Neural crest cell (in vitro differentiated cells): ENCODE measurements at places on chromosomes 1 and 21. TPM values are rescaled to one million over a fixed set of nuclear protein-coding genes. Genes with fewer than 3 reads are reported as not detected.

DNA sequence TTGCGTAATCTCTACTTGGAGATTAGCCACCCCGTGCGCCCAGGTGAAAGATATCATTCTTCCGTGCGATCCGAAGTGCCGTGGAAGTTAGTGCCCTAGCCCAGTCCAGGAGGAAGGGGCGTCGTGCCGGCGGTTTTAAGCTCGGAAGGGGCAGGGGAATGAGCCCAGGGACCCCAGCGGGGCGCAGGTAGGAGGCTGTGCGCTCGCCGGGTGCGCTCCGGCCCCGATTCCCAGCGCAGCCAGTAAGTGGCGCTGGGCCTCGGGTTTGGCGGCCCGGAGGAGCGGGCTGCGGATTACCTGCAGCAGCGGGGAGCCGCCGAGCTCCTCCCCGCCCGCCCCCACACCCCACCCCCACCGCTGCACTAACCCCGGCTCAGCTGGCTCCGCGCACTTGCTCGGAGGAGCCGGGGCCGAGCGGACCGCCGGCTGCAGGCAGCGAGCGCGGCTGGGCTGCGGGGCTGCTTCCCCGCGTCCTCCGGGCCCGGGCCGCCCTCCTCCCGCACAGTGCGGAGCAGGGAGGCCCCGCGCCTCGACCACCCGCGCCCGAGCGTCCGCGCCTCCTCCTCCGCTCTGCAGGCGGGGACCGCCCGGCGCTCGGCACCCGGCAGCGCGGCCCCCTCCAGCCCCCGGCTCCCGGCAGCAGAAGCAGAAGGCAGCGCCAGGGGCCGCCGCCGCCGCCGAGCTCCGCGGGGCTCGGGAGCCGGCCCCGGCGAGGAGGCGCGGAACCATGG lies at the start of gene RYR2:
Gene RYR2 (plus strand): TSS at position 390 of the 731 bp plus-strand sequence. CDS start 338 bp downstream, at position 728.
- DNase-seq, result peak; percentile 31

Gene TNFAIP8L2
- not detected in 2 replicates for total RNA-seq

DNA sequence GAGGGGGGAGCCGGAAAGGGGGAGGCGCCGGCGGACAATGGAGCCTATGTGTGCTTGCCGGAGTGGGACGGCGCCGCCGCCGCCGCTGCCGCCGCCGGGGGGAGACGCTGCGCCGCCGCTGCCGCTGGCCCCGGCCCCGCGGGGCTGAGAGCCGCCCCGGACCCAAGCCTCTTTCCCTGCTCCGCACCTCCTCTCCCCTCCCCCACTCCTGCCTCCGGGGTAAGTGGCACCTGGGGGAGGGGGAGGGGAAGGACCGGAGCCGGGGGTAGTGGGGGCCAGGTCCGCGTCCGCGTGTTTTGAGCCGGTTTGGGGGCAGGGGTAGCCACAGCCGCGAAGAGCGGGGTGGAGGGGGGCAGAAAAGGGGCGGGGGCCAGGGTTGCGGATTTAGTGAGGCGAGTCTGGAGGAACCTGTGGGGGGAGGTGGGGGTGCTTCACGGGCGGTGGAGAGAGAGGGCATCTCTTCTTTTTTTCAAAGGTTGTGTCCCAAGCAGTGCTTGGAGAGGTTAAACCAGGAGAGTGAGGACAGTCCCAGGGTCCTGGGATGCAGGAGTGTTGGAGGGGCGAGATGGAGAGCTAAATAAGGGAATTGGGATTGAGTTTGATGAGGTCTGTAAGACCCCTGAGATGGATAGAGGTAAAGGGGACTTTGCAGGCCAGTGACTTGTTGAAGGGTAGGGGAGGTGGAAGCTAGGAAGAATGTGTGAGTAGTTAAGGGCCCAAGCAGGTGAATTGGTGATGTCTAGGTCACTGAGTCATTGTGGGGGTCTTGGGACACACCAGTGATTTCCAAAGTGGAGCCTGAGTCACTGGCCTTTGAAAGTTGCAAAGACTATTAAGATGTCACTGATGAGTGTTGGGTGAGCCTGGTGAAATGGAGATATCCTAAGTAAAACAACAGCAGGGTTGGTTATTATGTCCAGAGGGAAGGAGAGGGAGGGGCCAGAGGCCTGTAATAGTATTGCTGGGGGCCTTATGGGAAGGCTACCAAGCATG lies 59.1 kb downstream of the BCL9 start:
- no peak for DNase-seq

GRCh38 chr1:201533836-201534235 lies 5.1 kb upstream of the NAV1 start:
- no peak for DNase-seq

DNA sequence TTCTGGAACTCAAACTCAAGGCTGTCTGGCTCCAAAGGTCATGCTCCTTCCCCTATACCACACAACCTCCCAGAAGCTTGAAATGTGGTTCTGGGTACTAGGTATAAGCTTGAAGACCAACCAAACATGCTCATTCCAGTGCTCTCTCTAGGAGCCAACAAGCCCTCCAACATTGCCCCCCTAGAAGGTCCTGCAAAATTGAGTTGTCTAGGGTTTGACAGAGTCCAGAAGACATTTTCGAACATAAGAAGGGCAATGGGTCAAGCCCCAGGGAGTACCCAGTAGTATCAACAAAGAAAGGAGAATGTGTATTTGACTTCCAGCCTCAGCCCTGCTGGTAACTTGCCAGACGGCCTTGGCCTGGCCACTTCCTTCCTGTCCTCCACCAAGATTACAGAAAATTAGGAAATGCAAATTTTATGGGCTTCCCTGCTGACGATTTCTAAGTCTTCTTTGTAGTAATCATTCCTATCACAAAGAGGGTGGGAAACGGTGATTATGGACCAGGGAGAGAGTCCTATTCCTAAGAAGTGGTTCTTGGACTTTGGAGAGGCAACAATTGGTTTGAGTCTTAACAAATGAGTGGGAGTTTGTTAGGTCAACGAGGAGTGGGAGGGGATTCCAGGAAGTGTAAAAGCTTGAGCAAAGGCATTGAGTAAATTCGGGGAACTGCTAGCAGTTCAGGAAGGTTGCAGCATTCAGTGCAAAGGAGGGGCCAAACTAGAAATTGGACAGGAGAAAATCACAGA lies 18.7 kb upstream of the SLAMF1 start:
- no peak for DNase-seq

GRCh38 chr1:22123071-22123390 lies 19.9 kb downstream of the WNT4 start:
- DNase-seq, result no peak

- no peak for DNase-seq
These were observed 36.6 kb downstream of the ITPKB start for GRCh38 chr1:226702318-226702956.

GRCh38 chr1:61244114-61244513 lies 161.8 kb downstream of the NFIA start:
- DNase-seq, result no peak

Gene FAM167B
- 0.66 and 1.5 TPM in 2 replicates for total RNA-seq

DNA sequence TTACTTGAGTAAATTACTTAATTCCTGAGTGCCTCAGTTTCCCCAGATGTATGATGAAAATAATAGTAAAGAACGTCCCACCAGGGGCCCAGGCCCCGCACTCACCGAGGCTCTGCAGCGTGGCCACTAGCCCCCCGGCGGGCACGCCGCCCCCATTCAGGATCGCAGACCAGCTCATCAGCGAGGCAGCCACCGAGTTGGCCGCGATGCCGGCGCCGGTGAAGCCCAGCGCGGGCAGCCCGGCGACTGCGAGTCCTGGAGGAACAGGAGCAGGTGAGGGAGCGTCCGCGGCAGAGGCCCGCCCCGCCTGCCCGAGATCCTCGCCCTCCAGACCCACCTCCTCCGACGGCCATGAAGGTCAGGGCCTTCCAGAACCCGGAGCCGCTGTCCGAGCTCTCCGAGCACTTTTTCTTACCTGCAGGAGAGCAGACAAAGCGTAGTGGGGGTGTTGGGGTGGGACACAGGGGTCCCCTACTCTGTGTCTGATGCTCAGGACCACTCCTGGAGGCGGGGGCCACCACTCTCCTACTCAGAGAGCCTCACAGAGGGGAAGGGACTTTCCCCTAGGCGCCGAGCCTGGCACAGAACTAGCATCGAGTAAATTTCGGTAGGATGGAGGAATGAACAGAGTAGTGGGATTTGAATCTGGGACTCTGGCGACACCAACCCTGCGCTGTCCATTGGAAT lies 3.7 kb downstream of the IFI6 start:
- no peak for DNase-seq

Gene HRNR
- total RNA-seq, result not detected in 2 replicates

DNA sequence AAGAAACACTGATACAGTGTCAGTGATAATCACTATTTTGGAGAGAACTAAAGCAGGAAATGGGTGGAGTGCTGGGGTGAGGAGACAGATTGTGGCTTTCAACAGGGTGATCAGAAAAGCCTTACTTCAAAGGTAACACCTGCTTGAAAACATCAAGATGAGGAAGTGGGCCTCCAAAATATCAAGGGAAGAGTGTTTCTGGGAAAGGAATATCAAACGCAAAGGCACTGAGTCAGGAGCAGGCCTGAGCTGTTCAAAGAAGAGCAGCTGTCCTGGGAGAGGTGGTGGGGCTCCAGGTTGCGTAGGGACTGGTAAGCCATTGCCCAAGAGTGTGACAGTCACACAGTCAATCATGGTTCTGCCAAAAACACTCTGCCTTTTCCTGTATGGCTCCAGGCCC lies 47.1 kb upstream of the ATP1A1 start:
- DNase-seq, result no peak

Gene CFAP74
- total RNA-seq, result 0.12 and 0.32 TPM in 2 replicates

DNA sequence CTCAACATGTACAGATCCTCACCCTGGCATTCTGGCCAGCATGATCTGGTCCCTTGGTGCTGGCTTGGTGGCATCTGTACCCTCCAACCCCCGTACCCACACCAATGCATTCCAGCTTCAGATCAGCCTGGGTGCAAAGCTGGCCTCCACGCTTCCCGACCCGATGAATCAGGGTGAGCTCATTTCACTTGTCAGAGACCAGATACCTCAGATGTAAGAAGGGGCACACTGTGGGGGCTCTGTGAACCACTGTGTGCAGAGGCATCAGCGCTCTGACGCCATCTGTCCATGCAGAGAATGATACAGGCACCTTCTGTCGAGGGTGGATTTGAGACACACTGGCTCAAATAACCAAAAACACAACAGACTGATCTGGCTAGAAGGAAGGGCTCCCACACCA lies 76.6 kb downstream of the DMRTB1 start:
- DNase-seq, result no peak

Gene GUCA2B
- not detected in 2 replicates for total RNA-seq

Gene MAN1C1
- 19.8 and 22.6 TPM in 2 replicates for total RNA-seq

Gene KCNK2
- 4.8 and 5.0 TPM in 2 replicates for total RNA-seq

- DNase-seq, result no peak
These were observed 178.4 kb upstream of the CXADR start for GRCh38 chr21:17334484-17334883.

DNA sequence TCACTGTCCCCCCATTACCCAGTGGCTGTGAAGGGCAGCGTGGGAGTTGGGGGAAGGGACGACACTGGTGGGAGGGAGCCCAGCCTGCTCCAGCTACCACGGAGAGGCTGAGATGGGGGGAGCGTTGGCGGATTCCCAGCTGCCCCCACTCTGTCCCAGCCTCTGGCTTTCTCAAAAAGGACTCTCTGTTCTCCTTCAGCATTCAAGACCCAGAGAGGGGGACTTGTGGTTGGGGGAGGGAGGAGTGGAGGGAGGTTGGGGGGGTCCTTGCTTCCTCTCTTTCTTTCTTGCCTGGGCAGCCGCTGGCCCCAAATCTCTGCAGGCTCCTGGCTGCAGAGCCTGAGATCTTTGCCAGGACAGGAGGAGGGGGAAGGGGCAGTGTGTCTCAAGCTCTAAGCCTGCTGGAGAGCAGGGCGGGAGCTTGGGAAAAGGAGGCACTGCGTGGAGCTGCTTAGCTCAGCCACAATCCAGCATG lies 2.2 kb downstream of the ATP1A2 start:
- no peak for DNase-seq

DNA sequence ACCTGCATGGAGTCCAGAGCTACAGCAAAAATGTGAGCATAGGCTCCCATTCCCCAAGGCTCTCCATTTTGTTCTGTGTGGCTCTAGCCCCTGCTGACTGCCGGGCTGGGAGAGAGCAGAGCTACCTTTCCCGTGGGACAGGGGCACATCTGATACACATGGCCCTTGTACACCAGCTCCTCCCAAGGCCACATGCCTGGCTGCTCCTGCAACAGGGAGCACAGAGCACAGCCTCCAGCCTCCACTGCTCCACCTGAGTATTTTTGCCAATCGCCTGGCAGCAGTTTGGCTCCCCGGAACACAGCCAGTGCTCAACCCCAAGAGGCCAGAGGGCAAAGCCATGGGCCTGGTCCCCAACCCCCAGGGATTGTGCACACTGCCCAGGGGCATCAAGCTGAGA lies 146.5 kb downstream of the CHD1L start:
- no peak for DNase-seq

- DNase-seq, result no peak
These were observed 26.2 kb upstream of the C1orf105 start for GRCh38 chr1:172394141-172394751.

DNA sequence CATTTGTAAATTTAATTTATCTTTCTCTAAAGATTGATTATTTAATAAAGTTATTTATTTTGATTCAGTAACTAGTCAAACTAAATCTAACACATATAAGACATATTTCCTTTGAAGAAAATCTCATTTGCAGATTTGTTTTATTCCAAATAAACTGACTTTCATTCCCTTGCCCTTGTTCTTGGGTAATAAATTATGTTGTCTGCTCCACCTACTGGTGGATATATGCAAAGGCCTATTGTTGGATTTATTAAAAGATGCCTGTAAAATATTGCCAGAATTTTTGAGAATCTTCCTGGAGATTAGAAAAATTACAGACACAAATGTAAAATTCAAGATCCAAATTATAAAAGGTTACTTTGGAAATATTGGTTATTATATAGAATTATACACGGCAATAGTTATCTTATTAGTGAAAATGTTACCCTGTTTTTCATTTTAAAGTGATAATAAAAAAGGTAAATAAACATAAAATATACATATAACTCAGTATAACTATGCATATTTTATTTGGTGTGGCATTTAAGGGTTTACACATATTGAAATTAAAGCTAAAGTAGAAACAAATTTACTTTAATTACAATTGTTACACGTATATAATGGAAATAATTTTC lies 116.1 kb downstream of the SPATA17 start:
- DNase-seq, result no peak

- no peak for DNase-seq
These were observed 11.5 kb downstream of the LAMC1 start for GRCh38 chr1:183034682-183035081.
